ENCODE measurements at places on chromosomes 16 and 17.
A peak's percentile ranks its signal among the peaks of the same experiment; 100 is the strongest.

- no peak for DNase-seq
Observed at GRCh38 chr17:30235386-30236296, at the start of gene SLC6A4. Gene SLC6A4 (minus strand): TSS chr17:30235697. CDS start chr17:30221958, 13,739 bp downstream.

DNA sequence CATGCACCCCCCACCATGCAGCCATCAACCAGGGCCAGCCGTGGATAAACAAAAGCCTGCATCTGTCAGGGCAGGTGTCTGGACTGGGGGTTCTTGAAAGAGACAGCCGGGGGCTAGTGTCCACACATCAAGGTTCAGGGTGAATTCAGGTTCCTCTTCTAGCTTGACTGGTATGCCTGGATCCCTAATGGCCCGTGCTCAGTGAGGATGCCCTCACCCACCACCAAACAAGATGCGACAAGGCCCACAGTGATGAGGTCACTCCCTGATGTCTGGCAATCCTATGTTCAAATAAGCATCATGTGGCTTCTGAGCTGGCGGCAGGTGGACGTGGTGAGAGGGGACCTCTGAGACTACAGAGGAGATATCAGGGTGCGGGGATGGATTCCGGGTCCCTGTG, 64.6 kb downstream of the GOSR1 start:
- no peak for DNase-seq

- DNase-seq = no peak
Observed at GRCh38 chr16:66054095-66054494, 312.4 kb upstream of the CDH5 start.

DNA sequence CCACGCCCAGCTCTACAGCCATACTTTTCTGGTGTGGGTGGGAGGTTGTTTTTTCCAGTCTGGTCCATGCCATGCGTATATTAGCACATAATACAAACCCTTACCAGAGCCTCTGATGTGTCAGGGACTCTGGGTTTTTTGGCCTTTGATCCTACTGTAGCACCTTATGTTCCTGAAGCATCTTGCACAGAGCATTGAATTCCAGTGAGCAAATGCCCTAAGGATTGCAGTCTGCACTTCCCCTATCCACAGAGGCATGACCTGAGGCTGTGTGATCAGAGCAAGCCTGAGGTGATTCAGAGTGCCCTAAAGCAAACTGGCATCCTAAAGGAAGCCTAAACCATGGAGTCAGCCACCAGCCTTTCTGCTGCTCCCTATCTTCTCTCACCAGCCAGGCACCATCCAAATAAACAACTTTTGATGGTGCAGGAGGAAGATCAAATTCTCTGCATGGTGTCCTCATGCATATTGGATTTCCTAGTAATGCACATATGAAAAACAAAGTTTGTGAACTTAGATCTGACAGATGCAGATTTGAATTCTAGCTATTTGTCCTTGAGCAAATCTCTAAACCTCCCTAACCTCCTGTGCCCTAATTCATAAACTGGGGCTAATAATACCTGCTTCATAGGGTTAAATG, 41.2 kb upstream of the HAS3 start:
- no peak for DNase-seq

- DNase-seq = no peak
Observed at GRCh38 chr16:67541391-67542263, 13.0 kb downstream of the RIPOR1 start.

GRCh38 chr17:79043191-79043930, 19.4 kb downstream of the C1QTNF1 start:
- no peak for DNase-seq

DNA sequence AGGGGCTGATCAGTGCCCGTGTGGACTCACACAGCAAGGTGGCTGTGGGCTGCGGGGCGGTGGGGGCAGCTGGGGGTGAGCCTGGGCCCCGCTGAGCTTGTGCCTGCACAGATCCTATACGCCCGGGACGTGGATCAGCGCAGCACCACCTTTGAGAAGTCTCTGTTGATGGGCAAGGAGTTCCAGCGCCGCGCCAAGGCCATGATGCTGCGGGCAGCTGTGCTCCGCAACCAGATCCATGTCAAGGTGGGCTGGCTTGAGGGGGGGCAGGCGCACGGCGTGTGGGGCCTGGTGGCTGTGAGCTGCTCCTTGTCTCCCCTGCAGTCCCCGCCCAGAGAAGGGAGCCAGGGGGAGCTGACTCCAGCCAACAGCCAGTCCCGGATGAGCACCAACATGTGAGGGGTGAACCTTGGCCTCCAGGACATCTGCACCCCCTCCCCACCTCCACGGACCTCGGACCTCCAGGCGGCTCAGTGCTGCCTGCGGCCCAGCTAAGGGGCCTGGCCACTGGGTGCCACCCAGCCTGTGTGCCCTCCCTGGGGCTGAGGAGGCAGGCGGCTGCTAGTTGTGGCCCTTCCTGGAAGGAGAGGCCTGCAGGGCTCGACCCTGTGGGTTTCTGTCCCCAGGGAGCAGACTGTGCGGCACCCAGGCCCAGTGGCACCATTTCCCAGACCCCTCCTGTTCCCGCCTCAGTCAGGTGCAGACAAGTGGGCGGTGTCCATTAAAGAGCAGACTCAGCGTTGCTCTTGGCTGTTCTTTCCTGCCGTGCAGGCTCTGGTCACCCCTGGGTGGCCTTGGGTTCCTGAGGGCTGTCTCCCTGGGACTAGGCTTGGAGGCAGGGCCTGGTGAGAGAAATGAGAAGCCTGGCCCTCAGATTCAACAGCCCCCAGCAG, 5.3 kb downstream of the GPS1 start:
- DNase-seq = no peak

- DNase-seq = no peak
Observed at GRCh38 chr16:53948734-53949430, 244.9 kb downstream of the FTO start.

DNA sequence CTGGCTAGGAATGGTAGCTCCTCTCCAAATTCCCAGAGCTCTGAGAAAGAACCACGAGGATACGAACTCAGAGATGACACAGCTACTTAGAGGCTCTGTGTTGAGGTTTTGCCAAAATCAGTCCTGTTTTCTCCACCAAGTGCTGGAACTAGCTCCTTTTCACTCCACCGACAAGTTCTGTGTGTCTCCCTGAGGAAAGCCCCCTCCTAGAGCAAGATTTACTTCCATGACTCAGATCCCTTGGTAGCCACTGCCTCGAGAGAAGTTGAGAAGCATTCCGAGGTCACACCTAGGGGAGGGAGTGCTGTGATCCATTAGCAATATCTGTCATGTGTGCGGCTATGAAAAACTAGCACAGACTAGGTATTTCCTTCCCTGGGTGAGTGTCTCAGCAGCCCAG, 30.6 kb downstream of the IL21R start:
- DNase-seq = no peak

DNA sequence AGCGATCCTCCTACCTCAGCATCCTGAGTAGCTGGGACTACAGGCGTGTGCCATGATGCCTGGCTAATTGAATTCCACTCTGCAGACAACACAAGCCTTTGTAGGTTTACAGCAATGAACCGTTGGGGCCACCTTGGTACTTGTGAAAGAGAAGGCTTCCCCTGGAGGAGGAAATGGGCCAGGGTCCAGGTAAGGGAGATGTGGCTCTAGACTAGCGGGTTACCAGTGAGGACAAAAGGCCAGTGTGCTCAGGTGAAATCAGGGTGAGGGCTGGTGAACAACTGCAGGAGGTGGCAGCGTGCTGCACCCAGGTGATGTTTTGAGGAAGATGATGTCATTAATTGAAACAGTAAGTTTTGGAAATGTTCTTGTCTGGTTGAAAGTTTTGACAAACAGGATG, 6.7 kb downstream of the SDR42E1 start:
- DNase-seq = no peak

GRCh38 chr16:27505297-27506236, 44.1 kb downstream of the GTF3C1 start:
- no peak for DNase-seq

DNA sequence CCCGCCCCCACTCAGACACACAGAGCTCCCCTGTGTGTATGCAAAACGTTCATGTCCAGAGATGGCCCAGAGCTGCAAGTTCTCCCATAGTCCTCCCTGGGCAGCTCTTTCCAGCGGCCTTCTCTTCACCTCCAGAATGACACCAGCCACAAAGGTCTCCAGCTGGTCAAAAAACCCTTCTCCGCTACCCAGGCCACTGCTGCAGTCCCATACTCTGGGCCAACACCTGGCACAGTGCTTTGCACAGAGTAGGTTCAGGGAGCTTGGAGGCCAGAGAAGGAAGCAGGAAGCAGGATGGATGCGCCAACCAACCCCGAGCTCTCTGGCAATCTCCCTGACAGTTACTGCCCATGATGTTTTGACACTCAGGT, 1.1 kb upstream of the STAT5B start:
- no peak for DNase-seq

GRCh38 chr16:19463468-19464315, 46.0 kb downstream of the TMC5 start:
- no peak for DNase-seq

DNA sequence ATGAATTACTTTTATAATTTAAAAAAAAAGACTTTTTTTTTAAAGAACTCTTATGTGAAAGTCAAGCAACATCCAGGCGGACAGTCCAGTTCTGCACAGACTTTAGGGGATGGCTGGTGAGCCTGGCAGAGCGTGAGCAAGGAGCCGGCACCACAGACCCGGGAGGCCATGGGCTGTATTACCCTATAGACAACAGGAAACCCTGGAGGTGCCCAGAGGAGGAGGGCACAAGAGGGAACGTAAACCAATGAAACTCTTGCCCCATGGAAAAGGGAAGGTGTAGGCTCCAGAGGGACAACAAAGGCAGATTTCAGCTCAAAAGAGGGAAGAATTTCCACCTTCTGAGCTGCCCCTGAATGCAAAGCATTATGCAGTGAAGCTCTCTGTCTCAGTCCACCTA, 25.5 kb upstream of the RPH3AL start:
- DNase-seq = no peak

GRCh38 chr16:65318590-65319257, 196.9 kb upstream of the CDH11 start:
- DNase-seq = no peak

GRCh38 chr17:36722121-36722902, 120.9 kb downstream of the MRM1 start:
- peak; percentile 55 for DNase-seq

GRCh38 chr16:66921729-66922450, 3.2 kb upstream of the CDH16 start:
- no peak for DNase-seq

DNA sequence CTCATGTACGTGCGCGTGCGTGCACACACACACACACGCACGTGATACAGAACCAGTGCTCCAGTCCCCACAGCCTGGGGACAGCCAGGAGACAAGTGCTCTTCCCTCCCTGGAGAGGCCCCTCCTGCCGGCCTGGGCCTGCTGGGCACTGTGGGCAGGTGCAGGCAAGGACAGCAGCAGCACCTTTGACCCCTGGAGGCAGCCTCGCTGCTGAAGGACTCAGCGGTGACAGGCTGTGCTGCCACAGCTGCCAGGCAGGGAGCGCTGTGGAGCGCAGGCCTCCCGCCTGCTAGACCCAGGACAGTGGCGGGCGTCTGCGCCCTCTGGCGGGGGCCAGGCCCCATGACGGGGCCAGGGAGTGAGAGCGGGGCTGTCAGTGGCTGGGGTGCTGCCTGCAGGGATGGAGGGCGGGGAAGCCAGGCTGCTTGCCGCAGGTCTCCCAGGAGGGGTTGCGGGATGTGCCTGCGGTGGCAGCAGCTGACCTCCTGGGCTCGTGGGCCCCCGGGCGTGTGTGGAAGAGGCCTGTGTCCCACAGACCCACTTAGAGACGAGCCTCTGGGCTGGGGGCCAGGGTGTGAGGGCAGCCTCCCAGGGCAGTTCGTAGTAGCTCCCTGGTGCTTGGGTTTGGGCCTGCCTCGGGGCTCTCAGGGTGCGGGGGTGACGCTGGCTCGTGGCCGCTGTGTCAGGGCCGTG, 63.5 kb upstream of the PVALEF start:
- DNase-seq = peak; percentile 76

DNA sequence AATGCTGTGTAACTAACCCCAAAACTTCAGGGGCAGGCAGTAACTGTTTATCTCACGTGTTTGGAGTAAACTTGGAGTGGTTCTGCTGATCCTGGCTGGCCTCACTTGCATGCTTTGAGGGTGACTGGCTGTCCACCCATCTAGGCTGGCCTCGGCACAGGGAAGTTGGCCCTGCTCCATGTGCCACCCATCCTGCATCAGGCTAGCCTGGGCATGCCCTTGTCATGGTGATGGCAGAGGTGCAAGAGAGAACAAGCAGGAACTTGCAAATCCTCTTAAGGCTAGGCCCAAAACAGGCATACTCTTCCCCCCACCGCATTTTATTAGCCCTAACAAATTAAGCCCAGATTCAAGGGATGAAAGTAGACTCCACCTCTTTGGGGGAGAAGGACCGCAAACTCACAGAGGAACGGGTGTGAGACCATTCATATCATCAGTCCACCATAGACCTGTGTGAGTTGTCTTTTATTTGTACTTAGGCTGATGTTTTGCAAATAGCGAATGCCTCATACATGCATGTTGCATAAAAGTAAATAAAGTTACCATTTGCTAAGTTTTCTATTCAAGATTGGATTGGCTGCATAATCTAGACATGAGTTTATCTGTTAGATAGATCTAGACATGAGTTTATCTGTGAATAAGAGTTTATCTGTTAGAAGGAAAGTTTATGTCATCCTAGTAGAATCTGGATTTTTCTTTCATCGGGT, 221.0 kb downstream of the CCDC182 start:
- no peak for DNase-seq

DNA sequence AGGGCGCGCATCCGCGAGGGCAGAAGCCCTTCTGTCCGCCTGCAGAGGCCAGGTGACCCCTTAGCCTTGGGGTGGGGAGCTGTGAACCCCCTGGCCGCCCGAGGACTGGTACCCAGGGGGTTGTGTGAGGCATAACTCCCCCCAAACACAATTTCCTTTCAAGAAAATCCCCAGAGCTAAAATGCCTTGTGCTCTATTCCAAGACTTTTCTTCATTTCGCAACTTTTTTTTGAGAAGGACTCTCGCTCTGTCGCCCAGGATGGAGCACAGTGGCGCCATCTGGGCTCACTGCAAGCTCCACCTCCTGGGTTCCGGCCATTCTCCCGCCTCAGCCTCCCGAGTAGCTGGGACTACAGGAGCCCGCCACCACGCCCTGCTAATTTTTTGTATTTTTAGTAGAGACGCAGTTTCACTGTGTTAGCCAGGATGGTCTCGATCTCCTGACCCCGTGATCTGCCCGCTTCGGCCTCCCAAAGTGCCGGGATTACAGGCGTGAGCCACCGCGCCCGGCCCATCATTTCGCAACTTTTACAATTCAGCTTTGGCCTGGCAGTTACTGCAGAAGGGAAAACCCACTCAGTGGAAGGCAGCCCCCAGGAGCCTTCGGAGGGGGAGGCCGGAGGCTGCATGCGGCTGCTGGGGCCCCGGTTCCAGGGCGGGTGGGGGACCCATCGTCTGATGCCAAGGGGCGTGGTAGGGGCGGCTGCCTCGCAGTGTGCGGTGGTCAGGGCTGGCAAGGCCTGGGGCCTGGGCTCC, 963 bp upstream of the APRT start:
- DNase-seq = no peak

GRCh38 chr17:16551878-16552636, 16.9 kb downstream of the ZNF287 start:
- DNase-seq = no peak

- DNase-seq = no peak
Observed at GRCh38 chr16:57876210-57876609, 73.9 kb upstream of the KIFC3 start.

GRCh38 chr16:13153696-13154095, 252.3 kb downstream of the SHISA9 start:
- DNase-seq = no peak

- no peak for DNase-seq
Observed at GRCh38 chr17:80246266-80246681, 14.4 kb upstream of the RNF213 start.

GRCh38 chr17:57962279-57963148, 7.3 kb upstream of the CUEDC1 start:
- DNase-seq = no peak

GRCh38 chr17:37829592-37830123, 84.8 kb upstream of the HNF1B start:
- DNase-seq = no peak

All from stimulated activated CD8-positive, alpha-beta memory T cell treated with anti-CD3 and anti-CD28 coated beads, Interleukin-2, amount 100 ng/mL, for 1 hour (primary cell).